Stimulated activated CD8-positive, alpha-beta memory T cell treated with anti-CD3 and anti-CD28 coated beads, Interleukin-15, amount 100 ng/mL, for 48 hours (primary cell): ENCODE measurements at places on chromosomes 7 and 10.

GRCh38 chr7:3955026-3955425 is 654.0 kb downstream of the SDK1 start:
- no peak for DNase-seq

GRCh38 chr10:17737027-17737965 is 14.7 kb upstream of the TMEM236 start:
- no peak for DNase-seq

DNA sequence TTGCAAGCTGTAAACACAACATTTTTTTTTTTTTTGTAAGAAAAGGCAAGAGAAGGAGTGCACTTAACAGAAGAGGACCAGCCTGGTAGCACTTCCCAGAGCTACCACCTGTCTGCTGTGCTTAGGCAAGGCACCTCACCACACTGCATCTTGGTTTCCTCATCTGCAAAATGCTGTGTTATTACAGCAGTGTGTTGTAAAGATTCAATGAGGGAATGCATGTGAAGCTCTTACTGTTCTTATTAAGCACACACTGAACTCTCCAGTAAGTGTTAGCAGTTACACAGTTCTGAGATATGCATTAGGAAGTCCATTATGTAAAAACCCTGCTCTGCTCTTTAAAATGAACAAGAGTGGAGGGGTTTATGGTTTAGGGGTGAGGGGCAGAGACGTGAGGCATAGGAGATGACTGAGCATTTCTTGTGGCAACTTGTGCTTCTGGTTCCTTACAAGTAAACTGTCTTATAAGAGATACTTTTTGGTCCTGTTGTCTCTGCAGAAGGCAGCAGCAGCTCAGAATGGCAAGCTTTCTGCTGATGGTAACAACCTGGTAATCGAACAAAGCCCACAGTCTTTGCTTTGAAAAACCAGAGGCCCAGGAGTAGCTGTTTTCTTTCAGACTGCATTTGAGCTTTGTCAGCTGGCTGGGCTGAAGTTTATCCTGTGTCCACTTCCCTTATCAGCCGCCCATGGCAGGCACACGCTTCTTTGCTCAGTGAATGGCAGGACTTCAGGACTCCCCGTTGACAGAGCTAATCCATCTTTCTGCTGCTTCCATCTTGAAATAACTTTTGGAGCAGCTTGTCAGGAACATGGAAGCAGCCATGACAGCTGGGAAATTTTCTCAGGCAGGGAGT is 98.8 kb upstream of the BMPER start:
- no peak for DNase-seq

GRCh38 chr10:92593619-92594588 is 974 bp downstream of the KIF11 start:
- no peak for DNase-seq

GRCh38 chr7:28847681-28848080 is 110.4 kb downstream of the TRIL start:
- no peak for DNase-seq

GRCh38 chr7:30038196-30038980 is 10.2 kb downstream of the PLEKHA8 start:
- no peak for DNase-seq

DNA sequence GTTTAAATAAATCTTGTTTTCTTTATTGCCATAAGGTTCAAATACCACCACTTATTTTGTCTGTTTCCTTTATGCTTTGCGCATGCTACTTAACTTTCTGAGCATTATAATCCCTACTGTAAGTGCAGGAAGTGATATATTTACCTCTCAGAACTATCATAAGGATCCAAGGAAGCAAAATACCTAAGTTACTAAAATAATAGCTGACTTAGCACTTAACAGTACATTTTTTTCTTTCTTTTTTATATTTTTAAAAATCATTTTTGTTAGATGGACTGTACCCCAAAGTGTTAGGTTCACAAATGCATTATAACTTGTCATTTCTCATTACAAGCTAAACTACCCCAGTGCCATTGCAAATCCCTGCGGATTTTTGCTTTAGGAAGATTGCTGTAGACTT is 663.8 kb downstream of the SUGCT start:
- no peak for DNase-seq

DNA sequence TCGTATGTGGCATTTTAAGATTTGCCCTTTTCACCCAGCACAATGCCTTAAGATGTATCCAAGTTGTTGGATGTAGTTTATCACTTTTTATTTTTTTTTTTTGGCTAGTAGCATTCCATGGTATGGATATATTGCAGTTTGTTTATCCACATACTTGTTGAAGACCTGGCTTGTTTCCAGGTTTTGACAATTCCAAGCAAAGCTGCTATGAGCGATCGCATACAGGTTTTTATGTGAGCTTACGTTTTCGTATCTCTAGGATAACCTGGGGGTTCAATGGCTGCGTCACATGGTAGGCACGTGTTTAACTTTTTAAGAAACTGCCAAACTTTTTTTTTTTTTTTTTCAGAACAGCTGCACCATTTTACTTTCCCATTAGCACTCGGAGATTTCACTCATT is 32.2 kb downstream of the BAIAP2L1 start:
- no peak for DNase-seq

- DNase-seq, result no peak
Observed at GRCh38 chr10:90328896-90329295, 528.9 kb downstream of the HTR7 start.

GRCh38 chr7:11548532-11548931 is 283.5 kb downstream of the THSD7A start:
- no peak for DNase-seq

DNA sequence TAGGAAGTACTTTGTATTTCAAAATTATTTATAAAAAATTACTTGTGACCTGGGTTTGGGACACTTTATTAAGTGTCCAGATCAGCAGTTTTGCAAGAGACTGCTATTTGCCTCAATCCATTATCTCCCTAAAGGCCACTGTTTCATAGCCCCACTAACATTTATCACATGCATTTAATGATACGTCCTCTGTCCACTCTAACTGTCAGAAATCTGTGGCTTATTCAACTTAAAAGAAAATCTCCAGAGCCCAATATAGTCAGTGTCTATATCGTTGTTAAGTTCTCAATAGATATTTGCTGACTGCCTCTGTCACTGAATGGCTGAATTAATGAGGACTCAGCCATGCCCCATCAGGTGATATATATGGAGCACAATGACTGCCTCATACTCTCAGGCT is 553.9 kb upstream of the POM121L12 start:
- DNase-seq, result no peak

- no peak for DNase-seq
Observed at GRCh38 chr7:15418264-15418663, 143.6 kb downstream of the AGMO start.

DNA sequence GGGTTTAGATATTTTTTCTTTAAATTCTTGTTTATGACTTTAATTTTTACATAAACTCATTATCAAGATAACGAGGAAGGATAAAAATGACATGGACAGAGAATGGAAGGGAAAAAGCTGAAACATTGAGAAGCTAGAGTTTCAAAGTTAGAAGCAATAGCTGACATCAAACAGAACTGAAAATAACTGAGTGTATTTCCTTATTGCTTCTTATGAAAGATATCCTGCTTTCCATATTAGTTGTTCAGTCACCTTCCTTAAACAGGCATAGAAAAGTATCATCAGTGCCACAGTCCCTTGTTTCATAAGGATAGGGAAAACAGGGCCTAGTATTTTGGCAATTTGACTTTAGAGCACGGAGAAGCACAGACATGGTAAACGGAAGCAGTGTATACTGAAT is 460.5 kb upstream of the GHITM start:
- no peak for DNase-seq

- DNase-seq, result no peak
Observed at GRCh38 chr7:38452681-38453108, 178.5 kb downstream of the AMPH start.

DNA sequence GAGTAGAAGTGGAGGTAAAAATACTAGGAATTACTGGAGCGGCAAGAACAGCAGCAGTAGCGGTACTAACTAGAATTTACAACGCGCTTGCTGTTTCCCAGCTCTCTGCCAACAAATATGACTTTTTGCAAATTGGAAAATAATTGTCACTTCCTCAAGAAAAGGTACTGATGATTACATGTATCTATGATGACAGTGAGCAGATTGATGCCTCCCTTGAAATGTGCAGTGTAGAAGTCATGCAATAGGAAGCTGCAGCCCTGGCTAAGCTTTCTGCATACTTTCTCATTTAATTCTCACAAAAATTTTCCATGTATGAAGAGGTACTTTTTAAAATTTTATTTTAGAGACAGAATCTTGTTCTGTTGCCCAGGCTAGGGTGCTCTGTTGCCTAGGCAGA is 49.9 kb downstream of the ANK3 start:
- DNase-seq, result no peak

GRCh38 chr10:8085251-8085650 is 30.8 kb downstream of the GATA3 start:
- no peak for DNase-seq

DNA sequence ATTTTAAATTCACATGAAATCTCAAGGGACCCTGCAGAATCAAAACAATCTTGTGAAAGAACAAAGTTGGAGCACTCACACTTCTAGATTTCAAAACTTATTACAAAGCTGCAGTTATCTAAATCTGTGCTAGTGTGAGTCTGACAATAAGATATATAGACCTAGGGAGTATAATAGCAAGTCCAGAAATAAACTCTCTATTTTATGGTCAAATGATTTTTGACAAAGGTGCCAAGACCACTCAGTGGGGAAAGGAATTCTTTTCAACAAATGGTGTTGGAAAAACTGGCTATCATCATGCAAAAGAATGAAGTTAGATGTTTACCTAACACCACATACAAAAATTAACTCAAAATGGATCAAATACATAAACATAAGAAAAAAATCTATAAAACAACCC is 68.2 kb downstream of the TFEC start:
- DNase-seq, result no peak

DNA sequence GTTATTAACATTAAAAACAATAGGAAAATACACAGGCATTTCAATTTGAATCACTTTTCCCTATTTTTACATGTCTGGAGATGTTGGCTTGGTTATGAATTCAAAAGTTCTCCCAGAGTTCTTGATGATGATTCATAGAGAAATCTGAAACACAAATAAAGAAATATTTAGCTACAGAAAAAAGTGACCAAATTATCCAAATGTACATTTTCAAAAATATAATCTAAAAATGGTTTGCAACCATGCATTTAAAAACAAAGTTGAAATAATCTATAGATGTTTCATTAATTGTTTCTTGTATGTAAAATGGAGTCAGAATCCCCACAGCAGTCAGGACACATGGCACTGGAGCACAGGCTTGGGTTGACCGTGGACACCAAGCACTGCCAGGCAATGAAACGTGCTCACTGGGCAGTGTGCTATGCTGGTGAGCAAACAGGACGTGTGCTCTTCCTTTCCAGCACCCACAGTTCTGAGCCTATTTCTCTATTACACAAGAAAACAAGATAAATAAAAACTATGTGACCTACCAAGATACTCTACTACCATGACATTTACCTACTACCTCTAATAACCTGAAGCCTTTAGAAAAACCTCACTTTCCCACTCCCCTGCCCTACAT is 44.1 kb upstream of the PTPRN2 start:
- no peak for DNase-seq

DNA sequence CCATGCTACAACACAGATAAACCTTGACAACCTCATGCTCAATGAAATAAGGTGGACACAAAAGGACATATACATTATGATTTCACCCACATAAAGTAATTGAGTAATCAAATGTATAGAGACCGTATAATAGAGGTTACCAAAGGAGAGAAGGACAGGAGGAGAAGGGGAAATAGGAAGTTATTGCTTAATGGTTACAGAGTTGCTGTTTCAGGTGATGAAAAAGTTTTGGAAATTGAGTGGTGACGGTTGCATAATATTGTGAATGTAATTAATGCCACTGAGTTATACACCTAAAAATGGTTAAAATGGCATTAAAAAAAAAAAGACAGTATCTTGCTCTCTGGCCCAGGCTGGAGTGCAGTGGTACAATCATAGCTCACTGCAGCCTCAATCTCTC is 1.5 kb upstream of the OGDH start:
- DNase-seq, result no peak

GRCh38 chr7:140512317-140513000 is 33.2 kb upstream of the MKRN1 start:
- no peak for DNase-seq

GRCh38 chr10:63388421-63389031 is 77.3 kb downstream of the JMJD1C start:
- no peak for DNase-seq

DNA sequence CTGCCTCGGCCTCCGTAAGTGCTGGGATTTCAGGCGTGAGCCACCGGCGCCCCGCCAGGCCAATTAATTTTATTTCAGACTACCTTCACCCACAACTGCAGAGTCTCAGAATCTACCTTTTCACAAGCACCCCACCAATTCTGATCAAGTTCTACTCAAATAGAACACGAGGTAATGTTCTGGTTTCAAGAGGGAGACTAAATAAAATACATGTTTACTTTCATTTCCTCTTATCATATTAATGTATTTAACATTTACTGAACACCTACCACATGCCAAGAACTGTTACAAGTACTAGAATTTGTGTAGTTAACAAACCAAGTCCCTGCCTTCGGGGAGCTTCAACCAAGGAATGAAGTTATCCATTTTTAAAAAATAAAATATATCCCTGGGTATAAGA is 25.5 kb upstream of the RGS10 start:
- DNase-seq, result no peak

DNA sequence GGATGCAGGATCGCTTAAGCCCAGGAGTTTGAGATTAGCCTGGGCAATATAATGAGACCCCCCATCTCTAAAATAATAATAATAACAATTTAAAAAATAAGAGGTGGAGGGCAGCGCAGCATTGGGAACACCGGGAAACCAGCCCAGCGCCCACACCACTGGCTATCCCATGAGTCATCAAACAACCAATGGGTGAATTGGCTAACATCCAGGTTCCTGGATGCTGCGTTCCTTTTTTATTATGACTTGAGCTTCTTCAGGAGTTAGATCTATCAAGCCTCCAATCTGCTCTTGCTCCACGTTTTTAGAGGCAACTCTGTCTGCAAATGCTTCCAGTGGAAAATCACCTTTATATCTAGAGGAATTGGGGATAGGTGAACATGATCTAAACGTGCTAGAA is 10.0 kb upstream of the LRRC4 start:
- DNase-seq, result no peak

DNA sequence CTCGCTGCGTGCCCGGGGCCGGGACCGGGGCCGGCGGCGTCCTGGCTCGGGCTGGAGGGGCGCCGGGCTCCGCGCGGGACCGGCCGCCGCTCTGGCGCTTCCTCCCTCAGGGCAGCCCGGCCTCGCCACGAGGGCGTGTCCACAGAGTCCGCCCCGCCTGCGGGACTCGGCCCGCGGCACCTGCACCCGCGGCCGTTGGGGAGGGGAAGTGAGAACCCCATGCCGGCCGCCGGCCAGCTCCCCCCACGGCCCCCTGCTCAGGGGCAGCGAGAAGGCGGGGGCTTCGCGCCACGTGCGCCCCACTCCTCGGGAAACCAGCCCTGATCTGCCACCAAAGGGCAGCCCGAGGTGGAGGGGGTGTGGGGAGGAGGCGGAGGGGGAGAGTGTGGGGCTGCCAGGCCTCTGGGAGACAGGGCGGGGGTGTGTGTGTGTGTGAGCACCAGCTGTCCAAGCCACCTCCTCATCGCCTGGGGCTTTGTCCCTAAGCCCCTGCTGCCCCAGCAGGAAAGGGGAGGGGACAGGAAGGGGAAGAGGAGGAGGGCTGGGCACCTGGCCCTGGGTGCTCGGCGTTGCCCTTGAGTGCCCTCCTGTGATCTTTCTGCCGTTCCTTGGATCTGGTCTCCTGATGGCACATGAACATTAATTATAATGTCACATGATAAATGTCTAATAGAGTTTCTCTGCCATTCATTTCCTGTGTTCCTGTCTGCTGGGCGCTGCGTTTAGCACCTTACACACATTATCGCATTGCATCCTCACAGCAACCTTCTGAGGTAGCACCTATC is at the start of gene PIK3AP1:
PIK3AP1 (minus strand) TSS at position 93 of the 785 bp plus-strand sequence. CDS start 120 bp downstream, outside the sequence.
- DNase-seq, result peak; percentile 30
